ENCODE measurements at places on chromosomes 4 and X.
A peak's percentile ranks its signal among the peaks of the same experiment; 100 is the strongest.

DNA sequence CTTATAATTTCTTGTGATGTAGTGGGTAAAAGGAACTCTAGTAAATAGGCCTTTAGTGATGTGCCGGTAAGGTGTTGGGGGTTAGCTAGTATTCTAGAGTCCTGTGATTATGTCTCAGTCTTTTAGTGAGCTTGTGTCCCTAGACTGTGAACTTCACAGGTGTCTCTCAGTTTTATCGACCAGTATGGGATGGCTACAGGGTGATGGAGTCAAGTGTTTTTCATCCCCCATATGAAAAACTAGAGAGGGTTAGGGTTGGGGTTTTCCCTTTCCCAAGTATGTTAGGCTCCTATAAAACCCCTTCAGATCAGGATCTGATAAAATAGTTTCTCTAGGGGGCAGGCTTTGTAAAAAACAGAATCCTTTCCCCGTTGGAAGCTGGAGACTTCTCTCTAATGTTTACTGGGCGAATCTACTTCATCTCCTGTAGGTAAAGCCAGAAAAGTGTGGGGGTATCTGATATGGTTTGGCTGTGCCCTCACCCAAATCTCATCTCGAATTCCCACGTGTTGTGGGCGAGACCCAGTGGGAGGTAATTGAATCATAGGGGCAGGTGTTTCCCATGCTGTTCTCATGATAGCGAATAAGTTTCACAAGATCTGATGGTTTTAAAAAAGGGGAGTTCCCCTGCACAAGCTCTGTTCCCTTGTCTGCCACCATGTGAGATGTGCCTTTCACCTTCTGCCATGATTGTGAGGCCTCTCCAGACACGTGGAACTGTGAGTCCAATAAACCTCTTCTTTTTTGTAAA, 120.8 kb downstream of the DTHD1 start:
- DNase-seq, result no peak

DNA sequence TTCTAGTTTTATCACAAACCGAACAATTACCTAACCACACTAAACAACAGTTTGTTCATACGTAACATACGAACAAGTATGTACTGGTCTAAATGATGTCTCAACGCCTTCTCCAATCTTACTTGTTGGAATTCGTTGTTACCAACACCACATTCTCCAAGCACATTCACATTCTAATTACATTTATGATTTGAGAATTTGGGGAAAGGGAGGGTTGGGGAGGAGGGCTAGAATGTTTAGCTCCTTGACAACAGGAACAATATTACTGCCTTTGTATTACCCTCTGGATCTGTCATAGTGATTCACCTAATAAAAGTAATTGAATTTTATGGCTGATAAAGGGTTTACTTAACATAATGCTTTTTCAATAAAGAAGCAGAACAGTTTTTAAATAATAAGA, 24.4 kb downstream of the LCORL start:
- no peak for DNase-seq

GRCh38 chr4:152565333-152565732, 29.4 kb upstream of the FBXW7 start:
- no peak for DNase-seq

DNA sequence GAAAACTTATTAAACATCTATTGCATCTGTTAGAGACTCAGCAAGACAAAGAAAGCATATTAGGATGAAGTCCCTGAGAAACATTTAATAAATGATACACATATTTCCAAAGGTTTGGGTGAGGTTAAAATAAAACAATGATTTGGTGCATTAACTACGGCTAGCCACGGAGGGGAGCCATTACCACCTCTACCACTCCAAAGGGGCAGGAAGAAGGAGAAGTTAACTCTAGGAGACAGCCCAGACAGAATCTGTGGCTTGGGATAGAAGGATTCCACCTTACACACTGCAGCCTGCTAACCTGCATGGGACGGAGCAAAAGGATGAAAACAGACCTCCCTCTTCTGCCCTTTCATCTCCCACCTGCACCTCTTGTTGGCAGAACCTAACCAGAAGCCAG, 189.1 kb upstream of the C1QTNF7 start:
- no peak for DNase-seq

DNA sequence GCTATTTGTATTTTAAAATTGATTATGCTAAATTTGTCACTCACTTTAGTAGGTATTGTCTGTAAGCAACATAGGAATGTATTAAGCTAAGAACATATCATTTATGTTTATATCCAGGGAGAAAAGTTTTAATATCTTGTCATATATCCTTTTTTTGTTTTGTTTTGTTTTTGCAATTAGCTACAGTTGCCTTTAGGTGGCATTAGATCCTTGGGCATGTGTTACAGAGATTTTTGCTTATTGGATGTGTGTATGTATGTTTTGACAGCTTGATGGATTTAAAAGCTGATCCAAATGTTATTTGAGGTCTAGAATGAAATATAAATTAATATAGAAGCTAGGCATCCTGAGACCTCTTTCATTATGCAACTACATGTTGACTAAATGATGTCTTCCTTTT, 36.1 kb upstream of the OTUD4 start:
- no peak for DNase-seq

GRCh38 chr4:73459048-73459421, 22.5 kb upstream of the AFM start:
- no peak for DNase-seq

GRCh38 chr4:106149026-106149425, 167.0 kb downstream of the TBCK start:
- no peak for DNase-seq

DNA sequence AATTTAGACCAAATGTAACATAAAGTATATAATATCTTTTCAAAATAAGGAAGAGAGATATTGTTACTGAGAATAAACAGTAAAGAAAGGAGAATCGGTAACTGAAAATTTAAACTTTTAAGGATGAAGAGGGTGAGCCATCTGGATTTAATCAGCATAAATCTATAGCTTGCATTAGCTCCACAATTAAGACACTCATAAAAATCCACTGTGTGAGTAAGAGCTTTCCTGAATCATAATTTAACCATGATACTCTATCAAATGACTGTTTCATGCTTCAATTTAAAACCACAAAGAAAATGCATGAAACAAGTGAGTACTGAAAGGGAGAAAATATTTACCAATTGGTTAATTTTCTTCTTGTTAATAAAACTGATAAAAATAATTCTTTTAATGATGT, 951.5 kb upstream of the SLIT2 start:
- DNase-seq, result no peak

DNA sequence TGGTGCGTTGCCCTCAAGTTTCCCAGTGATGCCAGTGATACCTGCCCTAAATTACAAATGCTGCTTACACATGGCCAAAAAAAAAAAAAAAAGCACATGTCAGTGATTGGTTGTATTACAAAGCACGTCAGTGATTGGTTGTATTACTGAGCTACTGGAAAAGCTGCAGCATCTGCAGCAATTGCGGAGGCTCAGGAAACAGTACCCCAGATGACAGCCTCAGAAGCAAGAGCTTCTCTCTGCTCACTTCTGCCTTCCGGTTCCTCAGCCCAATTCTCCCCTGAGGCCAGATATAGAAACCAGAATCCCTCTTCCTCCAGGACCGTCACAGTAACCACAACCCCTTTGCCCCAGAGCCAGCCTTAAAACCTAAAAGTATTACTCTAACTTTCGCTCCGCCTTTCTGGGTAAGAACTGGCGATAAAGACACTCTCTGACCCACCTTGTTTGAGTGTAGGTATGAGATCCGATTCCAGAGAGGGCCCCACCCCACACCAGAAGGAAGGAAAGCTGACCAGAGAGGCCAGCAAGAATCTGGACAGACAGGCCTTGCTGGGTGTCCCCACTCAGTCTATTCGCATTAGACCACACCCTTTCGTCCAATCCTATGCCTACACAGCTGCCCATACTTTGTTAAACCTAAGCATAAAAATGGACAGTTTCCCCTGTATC, 85.0 kb upstream of the SORBS2 start:
- DNase-seq, result no peak

- DNase-seq, result no peak
Observed at GRCh38 chrX:133364865-133365264, 50.4 kb downstream of the GPC4 start.

DNA sequence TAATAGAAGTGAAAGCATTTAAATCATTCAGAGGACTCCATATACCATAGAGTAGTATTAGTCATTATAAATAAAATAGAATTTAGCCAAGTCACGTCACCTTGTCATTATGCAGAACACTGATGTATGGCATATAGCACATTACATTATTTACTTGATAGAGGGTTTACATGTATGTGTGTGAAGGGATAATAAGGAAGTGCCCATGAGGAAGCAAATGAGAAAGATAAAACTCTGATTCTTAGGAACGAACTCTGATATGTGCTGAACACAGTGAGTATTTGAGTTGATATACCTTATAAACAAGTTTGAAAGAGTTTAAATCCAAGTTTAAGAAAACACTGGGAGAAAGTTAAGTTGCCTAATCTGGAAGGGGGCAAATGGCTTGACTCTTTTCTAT, 160.5 kb upstream of the NDST3 start:
- DNase-seq, result no peak

DNA sequence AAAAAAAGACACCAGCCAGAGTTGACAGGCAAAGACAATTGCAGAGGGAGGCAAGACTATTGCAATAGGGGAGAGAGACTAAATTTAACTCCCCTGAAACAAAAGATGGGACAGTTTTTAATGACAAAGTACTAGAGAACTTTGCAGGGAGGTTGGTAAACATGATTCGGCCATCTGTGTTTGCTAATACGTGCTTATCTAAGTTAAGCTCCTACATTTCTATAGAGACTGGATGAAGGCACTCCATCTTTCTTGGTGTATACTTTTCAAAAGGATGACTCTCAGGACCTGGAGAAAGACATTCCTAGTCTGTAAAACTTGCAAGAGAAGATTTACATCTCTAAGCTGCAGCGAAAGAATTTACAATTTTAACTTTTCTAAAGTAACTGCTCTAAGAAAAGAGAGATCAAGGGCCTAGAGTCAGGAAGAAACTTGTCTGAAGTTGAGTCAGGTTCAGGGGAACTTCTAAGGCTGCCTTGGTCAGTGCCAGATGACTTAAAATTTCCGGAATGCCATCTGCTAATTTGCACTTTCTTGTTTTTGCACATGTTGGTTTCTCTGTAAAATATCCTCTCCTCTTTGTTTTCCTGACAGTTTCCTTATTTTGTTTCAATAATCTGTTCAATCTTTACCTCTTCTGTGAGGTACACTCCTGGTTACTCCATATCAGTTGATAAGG, 10.6 kb downstream of the ADAM29 start:
- no peak for DNase-seq

DNA sequence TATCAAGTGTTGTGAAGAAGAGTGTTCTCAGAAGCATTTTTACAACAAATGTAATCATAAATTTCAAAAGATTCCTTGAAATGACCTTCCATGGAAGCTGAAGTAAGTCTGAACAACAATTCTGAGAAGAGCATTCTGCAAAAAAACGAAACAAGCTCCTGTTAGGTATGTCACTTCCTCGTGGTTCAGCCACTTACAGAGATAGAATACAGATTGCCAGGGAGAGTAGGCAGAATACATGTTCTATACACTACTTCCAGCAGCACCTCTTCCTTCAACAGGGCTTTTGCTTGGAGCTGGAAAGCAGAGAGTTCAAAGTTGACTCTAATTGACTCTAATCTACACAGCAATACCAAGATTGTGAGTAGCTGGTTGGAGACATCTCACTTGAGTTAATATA, 274.5 kb downstream of the ADGRA3 start:
- no peak for DNase-seq

DNA sequence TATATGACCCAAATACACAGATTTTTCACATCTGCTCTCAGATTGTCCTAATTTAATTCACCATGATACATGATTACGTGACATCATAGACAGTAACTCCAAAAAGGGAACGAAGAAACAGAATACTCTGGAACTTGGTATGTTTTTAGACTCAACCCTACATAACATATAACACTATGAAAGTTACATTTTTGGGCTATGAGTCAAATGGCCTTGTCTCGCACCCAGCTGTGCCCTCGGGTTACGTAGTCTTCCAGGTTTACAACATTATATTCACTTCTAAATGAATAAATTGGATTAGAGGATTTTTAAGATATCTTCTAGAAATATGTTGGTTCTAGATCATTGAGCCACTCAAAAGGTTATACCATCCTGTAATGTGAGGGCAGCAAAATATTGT, 2089.6 kb upstream of the TENM3 start:
- DNase-seq, result no peak

DNA sequence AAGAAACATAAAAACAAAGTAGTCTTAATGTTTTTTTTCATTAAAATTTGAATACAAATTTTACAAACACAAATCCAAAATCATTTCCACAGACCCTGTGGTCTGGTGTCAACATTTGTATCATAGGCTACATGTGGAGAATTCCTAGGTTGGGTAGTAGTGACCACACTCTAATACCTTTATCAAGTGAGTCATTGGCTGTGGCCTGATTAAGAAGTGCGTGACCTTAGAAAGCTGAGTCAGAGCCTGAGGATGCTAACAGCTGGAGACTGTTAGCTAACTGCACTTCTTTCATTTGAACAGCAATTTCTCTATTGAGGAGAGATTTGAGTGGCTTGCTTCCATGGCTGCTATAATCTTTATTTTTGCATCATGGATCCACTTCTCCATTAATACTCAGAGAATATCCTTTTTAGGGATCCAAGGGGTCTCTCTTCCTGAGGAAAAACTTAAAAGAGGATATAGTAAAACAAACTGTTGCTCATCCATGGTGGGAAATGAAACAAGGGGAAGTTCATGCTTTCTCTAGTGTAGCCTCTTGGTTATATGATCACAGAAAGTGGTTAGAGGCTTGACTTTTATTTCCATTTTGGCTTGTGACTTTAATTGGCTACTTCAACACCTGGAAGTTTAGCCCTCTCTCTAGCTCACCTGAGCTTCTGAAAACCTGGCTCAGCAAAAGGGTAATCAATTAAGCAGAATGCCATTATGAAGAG, 335.8 kb downstream of the PABPC4L start:
- DNase-seq, result peak; percentile 80

DNA sequence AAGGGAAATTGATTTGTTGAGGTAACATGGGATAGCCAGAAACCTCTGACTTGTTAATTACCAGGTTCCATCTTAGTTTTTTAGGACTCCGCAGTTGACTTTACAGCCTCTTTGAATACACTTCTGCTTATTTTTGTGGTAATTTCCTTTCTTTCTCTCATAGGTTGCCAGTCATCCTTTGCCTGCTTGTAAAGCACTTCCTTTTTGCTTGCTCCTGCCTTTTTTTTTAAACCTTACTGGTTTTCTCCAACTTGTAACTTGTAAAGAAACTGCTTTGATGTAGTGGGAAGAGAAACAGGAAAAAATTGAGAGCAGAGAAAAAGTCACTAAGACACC, 2.6 kb downstream of the PGK1 start:
- DNase-seq, result no peak

DNA sequence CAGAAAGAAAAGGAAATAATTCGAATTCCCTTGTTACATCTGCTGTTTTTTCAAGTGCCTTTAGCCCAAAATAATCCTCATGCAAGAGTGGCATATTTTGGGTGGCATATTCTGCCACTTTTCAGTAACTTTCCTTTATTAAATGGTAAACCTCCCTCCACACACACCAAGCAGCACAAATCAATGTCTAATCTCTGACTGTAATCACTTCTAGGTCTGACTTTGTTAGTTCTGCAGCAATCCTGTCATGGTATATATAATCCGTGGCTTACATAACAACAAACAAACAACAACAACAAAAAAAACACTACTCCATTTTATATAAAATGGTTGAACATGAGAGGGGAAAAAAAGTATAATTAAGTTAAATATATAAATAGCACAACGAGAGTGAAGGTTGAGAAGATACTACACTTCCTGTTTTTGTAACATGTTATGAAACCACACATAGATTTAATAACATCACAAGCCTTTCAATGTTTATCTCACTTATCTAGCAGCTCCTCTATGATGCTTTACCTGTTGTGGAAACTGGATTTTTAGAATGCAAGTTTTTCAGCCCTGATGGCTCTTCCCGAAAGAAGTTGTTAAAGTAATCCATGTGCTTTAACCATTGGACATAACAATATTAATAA, 715.4 kb downstream of the GRXCR1 start:
- no peak for DNase-seq

All from amniotic stem cell (primary cell).